Colonic mucosa (tissue), 4 donors: ENCODE measurements at places on chromosomes 16 and 17. TPM values are rescaled to one million over a fixed set of nuclear protein-coding genes. Genes with fewer than 3 reads are reported as not detected.
A peak's percentile ranks its signal among the peaks of the same experiment; 100 is the strongest.

Gene LITAFD
- total RNA-seq = not detected

Gene GNG13
- total RNA-seq = 0.24 TPM

Gene CCL3
- 2.1 TPM for total RNA-seq

Gene AATK
- total RNA-seq = 13.3 TPM

Gene ANKRD11
- 129 TPM for total RNA-seq

Gene PIGW
- 4.8 TPM for total RNA-seq

Gene KRTAP4-9
- total RNA-seq = not detected

Gene PARD6A
- 10.3 TPM for total RNA-seq

Gene DHX40
- total RNA-seq = 22.7 TPM

DNA sequence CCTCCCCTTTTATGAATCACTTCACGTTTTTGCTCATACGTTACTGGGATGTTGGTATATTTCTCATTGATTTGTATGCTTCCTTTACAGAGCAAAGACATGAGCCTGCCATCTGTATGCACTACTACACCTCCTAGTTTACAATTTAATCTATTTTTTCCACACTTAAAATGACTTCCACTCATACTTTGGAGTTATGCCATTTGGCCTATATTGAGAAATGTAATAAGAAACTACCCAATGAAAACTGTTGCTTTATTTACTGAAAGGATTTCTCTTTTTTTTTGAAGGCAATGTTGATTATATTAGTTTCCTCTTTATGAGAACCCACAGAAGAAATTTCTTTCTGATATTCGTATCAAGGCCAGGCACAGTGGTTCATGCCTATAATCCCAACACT lies 43.1 kb downstream of the DUSP14 start:
- no peak for DNase-seq

GRCh38 chr17:76791053-76791980 lies 53.4 kb downstream of the MFSD11 start:
- DNase-seq = no peak

DNA sequence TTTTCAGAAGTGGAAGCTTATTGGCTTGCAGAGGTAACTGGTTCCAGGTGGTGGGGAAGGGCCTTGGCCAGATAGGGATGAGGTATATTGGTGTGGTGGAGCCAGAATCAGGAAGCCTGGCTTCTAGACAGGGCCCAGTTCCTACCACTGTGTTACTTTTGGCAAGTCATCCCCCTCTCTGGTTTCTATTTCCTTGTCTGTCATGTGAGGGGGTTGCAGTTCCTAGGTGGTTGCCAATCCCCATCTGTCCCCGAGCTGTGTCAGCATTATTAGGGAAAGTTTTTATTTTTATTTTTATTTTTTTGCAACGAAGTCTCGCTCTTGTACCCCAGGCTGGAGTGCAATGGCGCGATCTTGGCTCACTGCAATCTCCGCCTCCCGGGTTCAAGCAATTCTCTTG lies 3.0 kb downstream of the SMCR8 start:
- DNase-seq = no peak

DNA sequence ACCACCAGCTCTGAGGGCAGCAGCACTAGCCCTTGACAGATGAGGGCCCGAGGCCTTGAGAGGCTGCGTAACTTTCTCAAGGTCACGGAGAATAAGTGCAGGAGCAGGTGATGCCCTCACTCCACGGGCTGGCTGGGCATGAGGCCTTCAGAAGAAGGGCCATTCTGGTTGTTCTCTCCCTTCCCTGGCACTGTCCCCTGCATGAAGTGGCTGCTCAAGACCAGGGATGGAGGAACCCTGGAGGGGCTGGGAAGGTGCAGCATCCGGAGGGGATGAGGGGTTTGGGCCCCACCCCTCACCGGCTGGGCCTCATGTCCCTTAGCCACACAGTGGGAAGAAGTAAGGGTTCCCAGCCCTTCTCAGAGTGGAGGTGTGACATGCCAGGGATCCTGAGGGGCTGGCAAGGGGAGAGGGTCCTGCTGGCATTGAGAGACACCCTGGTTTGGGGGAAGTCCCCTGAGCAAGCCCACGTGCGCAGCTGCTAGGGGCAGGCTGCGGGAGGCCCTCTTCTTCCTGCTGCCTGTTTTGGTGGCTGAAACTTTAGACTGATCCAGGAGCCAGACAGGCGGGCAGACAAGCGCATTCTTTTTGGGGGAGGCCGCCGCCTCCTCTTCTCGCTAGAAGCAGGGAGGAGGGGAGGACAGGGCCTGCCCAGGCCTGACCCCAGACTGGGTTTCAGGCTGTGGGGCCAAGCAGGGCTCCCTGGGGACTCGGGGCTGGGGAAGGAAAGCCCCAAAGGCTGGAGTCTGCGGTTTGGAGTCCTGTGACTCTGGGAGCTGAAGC lies 74.0 kb downstream of the N4BP1 start:
- DNase-seq = peak; percentile 53

GRCh38 chr16:1743376-1744337 lies 27.7 kb downstream of the NME3 start:
- no peak for DNase-seq

DNA sequence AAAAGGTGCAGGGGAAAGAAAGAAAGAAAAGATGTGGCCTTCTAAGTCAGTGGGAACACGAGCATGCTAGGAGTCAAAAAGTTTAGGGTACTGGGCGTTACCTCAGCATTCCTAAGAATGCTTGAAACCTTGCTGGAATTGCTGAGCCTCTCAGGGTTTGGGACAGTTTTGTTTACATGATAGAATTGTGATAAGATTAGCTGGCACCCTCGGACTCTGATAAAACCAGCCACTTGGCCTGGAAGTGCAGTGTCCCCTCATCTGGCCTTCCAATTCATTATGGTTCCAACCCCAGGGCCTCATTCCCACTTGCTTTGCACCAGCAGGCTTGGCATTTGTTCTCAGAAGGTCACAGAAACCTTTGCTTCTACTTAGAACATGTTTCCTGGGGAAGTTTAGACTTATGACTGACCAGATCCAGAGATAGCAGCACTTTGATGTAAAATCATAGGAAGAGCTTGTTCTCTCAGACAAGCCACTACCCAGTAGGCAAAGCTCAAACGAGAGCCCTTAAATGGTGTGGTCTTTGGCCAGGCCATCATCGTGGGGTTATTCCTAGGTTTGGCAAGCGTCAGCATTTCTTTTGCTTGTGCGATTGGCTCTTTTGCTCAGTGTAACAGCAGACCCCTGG lies 8.0 kb downstream of the SGF29 start:
- no peak for DNase-seq

- peak; percentile 61 for DNase-seq
Observed at GRCh38 chr17:21272881-21273792, 11.4 kb upstream of the MAP2K3 start.

- no peak for DNase-seq
Observed at GRCh38 chr17:55301521-55302406, 37.0 kb downstream of the HLF start.

DNA sequence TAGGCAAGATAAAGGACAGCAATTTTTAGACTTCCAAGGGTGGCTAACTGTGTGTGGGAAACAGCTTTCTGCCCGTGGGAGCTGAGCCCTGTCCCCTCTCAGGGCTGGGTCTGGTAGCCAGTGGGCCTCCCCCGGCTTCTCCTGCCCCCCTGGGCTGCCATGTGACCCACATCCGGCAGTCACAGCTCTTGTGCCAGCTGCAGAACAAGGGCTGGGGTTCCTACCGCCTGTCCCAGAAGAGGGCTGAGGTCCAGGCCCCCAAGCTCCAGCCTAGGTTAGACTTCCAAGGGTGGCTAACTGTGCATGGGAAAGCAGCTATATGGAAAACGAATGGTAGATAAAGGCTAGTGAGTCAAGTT lies 6.1 kb downstream of the GAST start:
- DNase-seq = no peak

DNA sequence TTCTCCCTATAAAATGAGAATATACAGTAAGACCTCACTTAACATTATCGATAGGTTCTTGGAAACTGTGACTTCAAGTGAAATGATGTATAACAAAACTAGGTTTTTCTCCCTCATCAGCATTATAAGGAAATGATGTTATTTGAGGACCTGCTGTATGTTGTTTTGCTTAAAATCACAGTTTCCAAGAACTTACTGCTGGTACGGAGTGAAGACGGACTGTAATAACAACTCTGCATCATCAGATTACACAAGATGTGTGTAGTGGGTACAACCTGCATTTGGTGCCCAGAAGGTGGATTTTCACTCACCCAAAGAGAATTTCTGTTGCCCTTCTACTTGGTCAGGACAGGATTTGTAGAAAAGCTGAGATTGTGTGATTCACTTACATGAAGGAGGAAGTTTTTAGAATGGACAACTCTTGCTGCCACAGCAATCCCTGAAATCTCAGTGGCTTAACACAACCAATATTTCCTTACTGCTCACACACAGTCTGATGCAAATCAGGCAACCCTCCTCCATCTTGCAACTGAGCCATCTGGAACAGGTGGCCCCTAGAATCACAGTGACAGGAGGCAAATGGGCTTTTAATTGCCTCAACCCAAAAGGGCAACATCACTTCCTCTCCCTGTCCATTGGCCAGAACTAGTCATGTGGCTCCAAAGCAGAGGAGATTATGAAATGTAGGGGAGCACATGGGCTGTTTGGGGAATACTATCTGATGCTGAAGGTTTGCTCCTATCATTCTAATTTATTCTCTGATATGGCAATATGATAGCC lies 67.6 kb upstream of the CACNG5 start:
- no peak for DNase-seq

- DNase-seq = no peak
Observed at GRCh38 chr17:65799454-65799853, 238.0 kb upstream of the AXIN2 start.

DNA sequence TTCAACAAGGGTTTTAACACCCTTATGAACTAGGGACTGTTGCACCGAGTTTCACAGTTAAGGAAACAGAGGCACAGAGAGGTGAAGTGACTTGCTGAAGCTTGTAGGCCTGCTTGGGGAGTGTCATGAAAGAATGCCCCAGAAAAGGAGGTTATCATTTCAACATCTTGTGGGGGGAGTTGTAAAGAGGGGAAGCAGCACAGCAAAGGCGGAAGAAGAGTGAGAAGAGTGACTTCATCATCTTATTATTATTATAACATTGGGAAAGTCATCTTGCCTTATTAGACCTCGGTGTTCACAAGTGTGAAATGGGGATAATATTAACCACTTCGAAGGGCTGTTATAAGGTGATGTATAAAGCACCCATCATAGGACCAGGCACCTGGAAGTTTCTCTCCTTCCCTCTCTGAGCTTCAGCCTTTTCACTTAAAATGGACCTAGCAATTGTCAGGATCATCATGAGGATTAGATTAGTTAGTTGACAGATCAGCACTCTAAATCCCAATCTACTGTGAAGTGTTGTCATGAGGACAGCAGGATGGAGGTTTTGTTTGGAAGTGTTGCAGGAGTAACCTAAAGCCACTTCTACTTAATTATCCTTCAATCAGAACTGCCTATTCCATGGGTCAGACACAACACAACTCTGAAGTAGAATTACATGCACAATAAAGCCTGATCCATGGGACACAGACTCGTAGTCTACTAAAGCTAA lies 2.3 kb downstream of the CCL4 start:
- DNase-seq = no peak

GRCh38 chr17:75876938-75877751 lies 1.2 kb downstream of the TRIM47 start:
- DNase-seq = peak; percentile 90

GRCh38 chr16:22054847-22055590 lies 37.3 kb upstream of the VWA3A start:
- DNase-seq = no peak

DNA sequence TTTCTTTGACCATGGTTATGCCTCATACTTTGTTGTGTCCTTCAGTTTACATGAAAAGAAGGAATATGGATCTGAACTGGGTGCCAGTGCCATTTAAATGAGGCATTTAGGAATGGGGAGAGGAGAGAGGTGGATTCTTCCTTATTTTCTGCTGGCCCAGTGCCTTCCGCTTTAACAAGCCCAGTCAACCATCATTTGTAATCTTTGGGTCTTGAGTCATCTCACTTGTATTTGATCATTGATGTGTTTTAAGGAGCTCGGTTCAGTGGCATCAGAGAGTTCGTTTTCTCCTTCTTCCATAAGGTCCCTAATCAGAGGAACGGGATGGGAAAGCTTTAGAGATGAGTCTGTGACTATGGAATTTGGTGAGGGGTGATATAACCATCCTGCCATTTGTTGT lies 334.9 kb downstream of the WWOX start:
- DNase-seq = no peak

- no peak for DNase-seq
Observed at GRCh38 chr16:52805559-52806168, 247.0 kb downstream of the CHD9NB start.

- DNase-seq = no peak
Observed at GRCh38 chr16:62732092-62732491, 695.9 kb upstream of the CDH8 start.

GRCh38 chr16:67397036-67397801 lies 3.9 kb upstream of the TPPP3 start:
- DNase-seq = no peak

DNA sequence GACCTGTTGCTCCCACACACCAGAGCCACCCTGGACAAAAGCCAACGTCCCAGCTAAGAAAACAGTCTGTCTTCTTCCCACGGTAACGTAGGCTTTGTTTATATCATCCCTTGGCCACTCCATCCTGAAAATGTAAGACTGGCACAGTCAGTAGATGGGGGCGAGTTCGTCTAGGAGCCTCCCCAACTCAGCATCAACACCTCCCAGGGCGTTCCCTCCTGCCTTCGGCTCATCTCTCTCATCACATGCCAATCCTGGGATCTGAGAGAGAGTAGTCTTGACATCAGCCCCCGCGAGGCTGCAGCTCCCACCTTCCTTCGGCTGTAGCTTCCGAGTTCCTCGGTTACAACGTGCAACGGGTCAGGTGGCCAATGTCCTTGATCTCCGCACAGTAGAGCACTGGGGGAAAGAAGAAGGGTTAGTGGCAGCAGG lies 894 bp downstream of the RNF227 start:
- no peak for DNase-seq

- DNase-seq = no peak
Observed at GRCh38 chr16:81945665-81946064, 65.6 kb downstream of the SDR42E1 start.

DNA sequence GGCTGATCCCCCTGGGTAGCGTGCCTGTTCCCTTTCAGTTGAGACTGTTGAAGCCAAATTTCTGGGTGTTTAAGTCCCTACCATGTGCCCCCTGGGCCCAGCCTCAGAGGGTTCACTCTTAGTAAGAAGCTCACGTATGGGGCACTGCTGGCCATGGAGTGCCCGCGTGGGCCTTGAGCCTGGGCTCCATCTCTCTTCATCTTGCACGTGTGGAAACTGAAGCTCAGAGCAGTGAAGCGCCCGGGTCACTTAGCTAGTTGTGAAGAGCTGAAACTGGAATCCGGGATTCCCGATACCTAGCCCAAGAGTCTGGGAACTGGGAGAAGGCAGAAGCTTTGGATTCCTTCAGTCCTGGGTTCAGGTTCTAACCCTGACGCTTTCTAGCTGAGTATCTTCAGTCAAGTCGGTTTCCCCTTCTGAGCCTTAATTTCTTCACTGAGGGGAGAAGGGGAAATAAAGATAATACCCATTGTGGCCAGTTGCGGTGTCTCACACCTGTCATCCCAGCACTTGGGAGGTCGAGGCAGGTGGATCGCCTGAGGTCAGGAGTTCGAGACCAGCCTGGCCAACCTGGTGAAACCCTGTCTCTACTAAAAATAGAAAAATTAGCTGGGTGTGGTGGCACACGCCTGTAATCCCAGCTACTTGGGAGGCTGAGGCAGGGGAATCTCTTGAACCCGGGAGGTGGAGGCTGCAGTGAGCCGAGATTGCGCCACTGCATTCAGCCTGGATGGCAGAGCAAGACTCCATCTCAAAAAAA lies 103.9 kb downstream of the OR1D5 start:
- DNase-seq = no peak
